ENCODE measurements at places on chromosomes 2 and 18.

DNA sequence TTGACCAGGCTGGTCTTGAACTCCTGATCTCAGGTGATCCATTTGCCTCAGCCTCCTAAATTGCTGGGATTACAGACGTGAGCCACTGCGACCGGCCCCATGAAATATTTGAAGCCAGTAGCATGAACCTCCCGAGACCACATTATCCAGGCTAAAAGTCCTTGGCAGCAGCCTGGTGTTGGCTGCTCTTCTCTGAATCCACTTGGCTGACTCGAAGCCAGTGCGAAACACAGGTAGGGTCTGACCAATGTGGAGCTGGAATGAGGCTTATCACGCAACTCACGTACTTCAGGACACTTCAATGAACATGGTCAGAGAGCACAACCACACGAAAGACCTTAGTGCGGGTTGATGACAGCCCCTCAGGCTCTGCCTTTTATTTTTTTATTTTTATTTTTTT lies 38.4 kb downstream of the USP40 start:
- DNase-seq: no peak

- DNase-seq: no peak
These were observed 60.9 kb downstream of the ATF2 start for GRCh38 chr2:175107146-175107545.

DNA sequence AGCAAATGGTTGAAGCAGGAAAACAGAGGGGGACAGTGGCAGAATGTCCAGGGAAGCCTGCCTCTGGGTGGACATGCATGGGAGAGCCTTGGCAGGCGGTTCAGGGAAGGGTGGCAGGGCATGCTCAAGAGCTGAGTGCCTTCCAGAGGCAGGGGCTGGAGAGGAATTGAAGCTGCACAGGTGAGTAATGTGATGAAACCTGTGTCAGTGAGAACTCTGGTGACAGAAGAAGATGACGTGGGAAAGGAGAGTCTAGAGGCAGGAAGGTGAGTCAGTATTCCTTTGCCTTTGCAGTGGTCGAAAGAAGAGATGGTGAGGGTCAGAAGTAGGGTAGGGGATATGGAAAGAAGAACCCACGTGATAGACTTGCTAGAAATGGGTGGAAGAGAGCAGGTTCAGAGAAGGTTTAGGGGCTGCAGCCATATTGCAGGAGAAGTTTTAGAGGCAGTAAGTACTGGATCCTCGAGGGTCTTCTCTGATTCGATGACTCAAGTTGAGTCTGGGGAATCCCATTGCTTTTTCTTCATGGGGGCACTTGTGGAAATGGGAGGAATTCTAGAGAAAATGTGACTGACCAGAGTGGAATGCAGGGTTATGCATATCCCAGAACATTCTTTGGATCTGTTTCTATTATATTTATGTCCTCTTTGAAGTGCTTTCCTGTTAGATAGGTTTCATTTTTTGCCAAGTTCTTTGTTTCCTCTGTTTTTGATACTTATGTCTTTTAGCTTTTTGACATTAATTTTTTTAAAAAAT lies 37.4 kb downstream of the TMEM87B start:
- DNase-seq: no peak

GRCh38 chr2:224072541-224073188 lies 33.6 kb upstream of the SERPINE2 start:
- no peak for DNase-seq

- DNase-seq: no peak
These were observed 29.4 kb downstream of the NGEF start for GRCh38 chr2:232983669-232984140.

Measured in substantia nigra (tissue), 51 donors.